ENCODE measurements at places on chromosomes 2 and 18.

DNA sequence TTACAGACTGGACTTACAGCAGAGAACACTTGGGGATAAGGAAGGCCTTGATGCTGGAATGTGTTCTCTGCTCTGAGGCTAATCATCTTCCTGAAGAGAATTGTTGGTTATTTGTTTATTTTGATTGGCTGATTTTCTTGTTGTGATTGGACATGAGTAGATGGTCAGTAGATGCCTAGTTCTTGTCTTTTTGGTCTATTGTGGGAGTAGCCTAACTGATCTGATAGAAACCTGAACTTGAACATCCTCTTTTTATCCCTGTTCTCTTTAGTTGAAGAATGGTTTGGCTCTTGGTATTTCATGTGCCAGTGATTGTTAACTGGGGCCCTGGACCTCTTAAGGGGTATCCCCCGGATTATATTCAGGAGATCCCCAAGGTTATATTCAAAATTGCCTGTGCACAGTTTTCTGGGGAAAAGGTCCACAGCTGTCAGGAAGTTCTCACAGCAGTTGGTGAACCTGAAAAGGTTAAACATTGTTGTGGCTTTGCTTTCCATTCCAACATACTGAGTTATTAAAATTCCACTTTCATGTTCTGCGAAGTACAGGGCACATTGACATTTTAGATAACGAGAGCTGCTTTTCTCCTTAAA lies 13.6 kb downstream of the TWSG1 start:
- H3K4me3 ChIP-seq: no peak overlapping the region
- no peak for DNase-seq
- H3K27ac ChIP-seq: peak overlapping the region; percentile 9
- H3K36me3 ChIP-seq: no peaks in the 10 kb centered on the region
- no peaks in the 10 kb centered on the region for H3K27me3 ChIP-seq

- H3K4me1 ChIP-seq: peaks cover 16% of the 10 kb centered on the region
- peaks cover 6% of the 10 kb centered on the region for H3K36me3 ChIP-seq
- no peaks in the 10 kb centered on the region for H3K27me3 ChIP-seq
- H3K4me3 ChIP-seq: no peak overlapping the region
- no peak for DNase-seq
- H3K27ac ChIP-seq: peak overlapping the region; percentile 50
These were observed 25.0 kb downstream of the FN1 start for GRCh38 chr2:215410932-215411285.

DNA sequence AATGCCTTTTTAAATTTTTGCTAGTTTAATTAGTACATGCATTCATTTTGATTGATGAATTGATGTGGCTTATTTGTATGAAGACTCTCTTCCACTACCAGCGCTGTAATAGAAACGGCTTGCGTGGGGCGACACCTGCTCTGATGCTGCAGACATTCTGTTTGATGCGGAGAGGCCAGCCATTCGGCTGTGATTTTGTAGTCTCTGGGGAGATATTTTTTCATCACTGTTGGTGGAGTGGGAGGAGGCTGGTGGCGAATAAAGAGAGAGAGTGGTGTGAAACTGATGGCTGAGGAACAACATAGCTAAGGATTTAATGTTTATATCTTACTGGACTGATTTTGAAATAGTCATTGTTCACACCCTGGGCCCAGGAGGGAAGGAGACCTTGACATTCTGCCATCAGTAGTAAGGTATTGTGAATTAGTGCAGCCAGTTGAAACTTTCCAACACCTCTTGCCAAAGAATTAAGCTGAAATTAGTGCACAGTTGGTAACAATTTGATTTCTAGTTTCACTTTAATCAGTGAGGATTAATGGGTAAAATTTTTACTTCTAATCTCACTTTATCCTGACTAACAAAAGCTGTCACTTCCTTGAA lies 224.1 kb downstream of the MTX2 start:
- no peak for DNase-seq
- H3K4me1 ChIP-seq: peaks cover 18% of the 10 kb centered on the region
- H3K27me3 ChIP-seq: peaks cover 5% of the 10 kb centered on the region
- no peaks in the 10 kb centered on the region for H3K36me3 ChIP-seq

- no peak overlapping the region for H3K4me3 ChIP-seq
- no peak for DNase-seq
- no peak overlapping the region for H3K27ac ChIP-seq
- no peaks in the 10 kb centered on the region for H3K36me3 ChIP-seq
These were observed 152.4 kb downstream of the ZRANB3 start for GRCh38 chr2:135378591-135378990.

- no peak overlapping the region for H3K27ac ChIP-seq
- no peak for DNase-seq
- no peaks in the 10 kb centered on the region for H3K4me1 ChIP-seq
- H3K27me3 ChIP-seq: no peaks in the 10 kb centered on the region
These were observed 21.3 kb downstream of the C2orf69 start for GRCh38 chr2:199932312-199932855.

DNA sequence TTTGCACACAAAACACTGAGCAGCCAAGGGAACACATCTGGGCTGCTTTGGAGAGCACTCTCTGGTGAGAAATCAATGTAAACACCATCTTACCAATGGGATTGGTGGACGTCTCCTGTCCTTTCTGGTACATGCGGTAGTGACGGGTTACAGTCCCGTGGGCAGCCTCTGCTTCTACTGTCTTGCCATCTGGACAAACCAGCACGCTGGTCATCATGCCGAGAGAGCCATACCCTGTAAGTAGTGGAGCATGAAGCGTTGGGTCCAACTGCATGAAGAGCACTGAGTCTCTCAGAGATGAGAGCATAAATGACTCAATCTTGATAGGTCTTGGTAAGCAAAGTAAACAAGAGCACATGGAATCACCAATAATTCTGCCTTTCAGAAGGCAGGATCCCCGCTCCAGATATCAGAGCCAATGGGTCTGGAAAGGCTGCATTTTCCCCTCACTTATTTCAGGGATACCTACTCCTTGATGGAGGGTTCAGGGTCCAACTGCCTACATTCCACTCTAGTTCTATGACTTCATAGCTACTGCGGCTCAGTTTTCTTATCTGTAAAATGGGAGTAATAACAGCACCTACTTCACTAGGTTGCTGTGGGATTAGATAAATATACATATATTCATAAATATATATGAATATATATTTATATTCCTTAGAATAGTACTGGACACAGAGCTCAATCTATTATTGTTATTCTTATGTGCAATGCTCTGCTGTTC lies 14.9 kb downstream of the IDH1 start:
- H3K4me3 ChIP-seq: no peak overlapping the region
- DNase-seq: no peak
- H3K36me3 ChIP-seq: no peaks in the 10 kb centered on the region

DNA sequence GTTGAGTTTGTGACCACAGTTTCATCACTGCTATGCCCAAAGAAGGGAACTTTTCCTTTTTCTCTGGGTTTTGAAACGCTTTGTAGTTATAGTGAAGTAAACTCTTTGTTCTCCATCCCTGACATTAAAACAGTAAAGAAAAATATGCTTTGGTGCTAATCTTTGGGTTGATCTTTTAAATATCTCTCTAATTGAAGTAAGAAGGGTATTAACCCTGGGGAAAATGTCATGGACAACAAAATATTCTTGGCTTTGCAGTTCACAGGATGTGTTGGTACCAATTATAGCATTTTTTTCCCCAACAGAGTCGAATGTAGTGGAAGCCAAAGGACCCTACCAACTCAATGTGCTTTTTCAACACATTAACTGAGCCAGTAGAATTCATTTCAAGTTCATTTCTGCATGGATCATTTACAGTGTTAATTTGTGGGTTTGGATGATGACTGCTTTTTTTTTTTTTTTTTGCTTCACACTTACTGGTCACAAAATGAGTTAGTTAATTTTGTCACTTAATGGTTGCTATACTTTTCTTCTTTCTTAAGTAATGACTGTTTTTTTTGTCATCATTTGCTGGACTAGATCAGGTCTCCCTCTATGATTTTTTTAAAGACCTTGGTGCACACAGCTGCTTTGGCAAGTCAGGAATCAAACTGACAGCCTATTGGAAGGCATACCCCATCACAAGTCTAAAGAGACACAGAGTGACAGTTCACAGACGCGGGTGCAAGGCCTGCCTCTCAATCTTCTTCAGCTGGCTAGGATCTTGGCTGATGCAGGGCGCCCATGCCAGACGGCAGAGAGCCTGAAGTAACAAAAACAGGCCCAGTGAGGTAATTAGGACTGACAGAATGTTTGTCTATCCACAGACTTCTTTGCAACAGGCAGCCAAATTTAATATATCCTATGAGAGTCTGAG lies 98.8 kb upstream of the MMADHC start:
- no peaks in the 10 kb centered on the region for H3K36me3 ChIP-seq
- H3K27me3 ChIP-seq: no peaks in the 10 kb centered on the region
- H3K27ac ChIP-seq: no peak overlapping the region
- no peak overlapping the region for H3K4me3 ChIP-seq
- no peaks in the 10 kb centered on the region for H3K4me1 ChIP-seq

GRCh38 chr18:7954238-7954637 lies 387.1 kb downstream of the PTPRM start:
- H3K36me3 ChIP-seq: no peaks in the 10 kb centered on the region
- no peak overlapping the region for H3K27ac ChIP-seq
- no peaks in the 10 kb centered on the region for H3K4me1 ChIP-seq
- no peak for DNase-seq

GRCh38 chr2:223901311-223901710 lies 43.8 kb downstream of the WDFY1 start:
- H3K4me1 ChIP-seq: no peaks in the 10 kb centered on the region
- H3K27ac ChIP-seq: no peak overlapping the region
- no peaks in the 10 kb centered on the region for H3K27me3 ChIP-seq
- no peaks in the 10 kb centered on the region for H3K36me3 ChIP-seq
- no peak overlapping the region for H3K4me3 ChIP-seq
- DNase-seq: no peak

DNA sequence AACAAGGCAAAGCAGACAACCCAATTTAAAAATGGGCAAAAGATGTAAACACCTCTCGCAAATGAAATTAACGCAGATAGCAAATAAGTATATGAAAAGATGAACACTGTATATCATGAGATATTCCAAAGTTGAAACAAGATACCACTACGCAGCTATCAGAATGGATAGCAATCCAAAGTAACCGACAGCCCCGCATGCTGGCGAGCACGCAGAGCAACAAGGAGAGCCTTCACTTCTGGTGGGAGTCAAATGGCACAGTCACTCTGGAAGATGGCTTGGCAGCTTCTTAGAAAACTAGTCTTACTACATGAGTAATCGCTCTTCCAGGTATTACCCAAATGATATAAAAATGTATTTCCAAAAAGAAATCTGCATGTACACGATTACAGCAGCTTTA lies 1.4 kb downstream of the NDUFA10 start:
- H3K4me1 ChIP-seq: peaks cover 13% of the 10 kb centered on the region
- H3K27ac ChIP-seq: no peak overlapping the region
- H3K27me3 ChIP-seq: no peaks in the 10 kb centered on the region
- H3K36me3 ChIP-seq: no peaks in the 10 kb centered on the region
- no peak for DNase-seq
